ENCODE measurements at places on chromosomes 7 and 10.

- peak; percentile 17 for DNase-seq
These were observed 23.4 kb downstream of the MAD1L1 start for GRCh38 chr7:2209146-2209960.

GRCh38 chr7:98038731-98039130 is 48.7 kb upstream of the OCM2 start:
- no peak for DNase-seq

DNA sequence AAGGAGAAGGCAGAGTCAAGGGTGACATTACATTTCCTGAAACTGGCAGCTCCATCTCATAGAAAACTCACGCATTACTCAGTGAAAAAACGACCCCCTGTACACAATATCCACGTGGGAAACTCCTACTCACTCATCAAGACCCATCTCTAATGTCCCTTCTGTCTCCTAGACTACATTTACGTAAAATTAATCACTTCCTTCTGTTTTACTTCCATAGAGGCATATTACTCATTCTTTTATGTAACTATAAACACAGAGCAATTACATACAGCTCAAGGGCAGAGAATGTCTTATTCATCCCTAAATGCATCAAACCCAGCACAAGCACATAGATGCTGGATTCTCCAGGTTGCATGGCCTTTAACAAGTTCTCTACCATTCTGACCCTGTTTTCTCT is 281.8 kb downstream of the KCNMA1 start:
- DNase-seq: peak; percentile 69

DNA sequence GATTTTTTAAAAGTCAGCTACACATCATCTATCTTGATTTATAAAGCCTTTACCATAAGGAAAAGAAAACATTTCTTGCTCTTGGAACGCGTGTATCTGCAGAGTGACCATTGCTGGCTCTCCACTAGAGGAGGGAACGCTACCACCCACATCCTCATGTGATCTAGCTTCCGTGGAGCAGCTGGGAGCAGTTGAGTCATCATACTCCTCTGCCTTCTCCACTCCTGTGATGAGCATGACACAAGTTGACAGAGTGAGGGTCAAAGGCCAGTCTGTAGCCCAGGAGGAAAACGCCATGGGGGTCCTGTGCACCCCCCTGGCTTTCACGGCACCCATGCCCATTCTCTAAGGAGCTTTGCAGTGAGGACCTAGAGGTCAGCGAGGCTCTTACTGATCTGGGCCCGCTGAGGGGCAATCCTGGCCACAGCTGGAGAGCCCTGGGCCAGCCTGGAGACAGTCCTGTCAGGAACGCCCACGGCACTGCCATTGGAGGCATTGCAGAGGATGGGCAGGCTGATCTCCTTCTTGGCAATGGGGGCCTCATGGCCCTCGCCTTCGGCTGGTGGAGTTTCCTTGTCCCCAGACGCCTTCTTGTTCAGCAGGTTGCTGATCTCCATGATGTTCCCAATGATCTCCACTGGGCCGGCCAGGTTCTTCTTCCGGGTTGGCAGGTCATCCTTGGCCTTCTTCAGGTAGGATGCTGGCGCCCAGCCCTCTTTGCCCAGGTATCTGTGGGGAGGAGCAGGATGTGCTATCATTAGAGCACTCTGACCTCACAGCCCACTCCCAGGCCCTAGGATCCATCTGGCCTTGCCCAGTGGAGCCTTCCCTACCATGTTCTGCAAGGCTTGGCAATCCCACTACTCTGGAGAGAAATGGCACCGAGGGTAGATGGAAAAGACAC is 119.2 kb downstream of the NEURL1 start:
- no peak for DNase-seq

DNA sequence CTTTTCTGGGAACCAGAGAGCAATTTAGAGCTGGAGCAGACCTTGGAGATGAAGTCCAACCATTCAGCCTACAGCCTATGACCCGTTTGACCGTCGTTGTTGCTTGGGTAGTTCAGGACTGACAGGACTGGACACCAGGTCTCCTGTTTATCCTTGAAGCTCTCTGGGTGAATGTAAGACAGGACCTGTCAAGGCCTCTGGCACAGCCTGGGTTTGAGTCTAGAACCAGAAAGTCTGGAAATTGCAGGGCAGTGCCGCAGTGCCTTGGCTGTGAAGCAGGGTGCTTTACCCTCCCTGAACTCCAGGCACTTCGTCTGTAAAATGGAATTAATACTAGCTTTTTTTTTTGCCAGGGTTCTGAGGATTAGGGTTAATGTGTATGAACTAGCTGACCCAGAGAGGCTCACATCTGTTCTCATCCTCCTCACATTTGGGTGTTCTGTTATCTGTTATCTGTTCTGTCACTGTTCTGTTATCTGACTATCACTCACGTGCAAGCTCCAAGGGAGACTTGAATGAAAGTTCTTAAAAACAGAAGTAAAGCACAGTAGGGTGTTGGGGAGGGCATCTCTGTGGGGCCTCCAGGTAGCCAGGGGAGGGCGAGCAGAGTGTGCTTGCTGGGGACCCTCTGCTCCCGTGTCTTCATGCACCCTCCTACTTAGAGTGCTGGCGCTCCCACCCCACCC is 9.9 kb downstream of the BLVRA start:
- DNase-seq: no peak

DNA sequence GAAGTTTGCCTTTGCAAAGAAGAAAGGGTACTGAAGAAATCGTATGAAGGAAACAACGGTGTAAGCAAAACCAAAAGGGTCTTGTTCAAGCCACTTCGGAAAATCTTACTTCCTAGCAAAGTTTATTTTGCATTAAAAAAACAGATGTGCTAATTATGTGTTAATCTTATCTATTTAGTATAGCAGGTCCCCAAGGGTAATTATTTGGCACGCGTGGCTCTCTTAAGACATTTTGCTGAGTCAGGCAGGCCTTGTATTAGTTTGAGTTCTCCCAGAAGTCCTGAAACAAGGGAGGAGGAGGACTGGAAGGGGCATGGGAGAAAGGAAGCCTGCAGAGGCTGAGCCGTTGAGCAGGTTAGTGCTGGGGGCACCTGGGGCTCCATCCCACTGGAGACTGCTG is 44.9 kb downstream of the TMEM178B start:
- no peak for DNase-seq

GRCh38 chr7:27640884-27641574 is 21.7 kb downstream of the HIBADH start:
- peak; percentile 26 for DNase-seq

DNA sequence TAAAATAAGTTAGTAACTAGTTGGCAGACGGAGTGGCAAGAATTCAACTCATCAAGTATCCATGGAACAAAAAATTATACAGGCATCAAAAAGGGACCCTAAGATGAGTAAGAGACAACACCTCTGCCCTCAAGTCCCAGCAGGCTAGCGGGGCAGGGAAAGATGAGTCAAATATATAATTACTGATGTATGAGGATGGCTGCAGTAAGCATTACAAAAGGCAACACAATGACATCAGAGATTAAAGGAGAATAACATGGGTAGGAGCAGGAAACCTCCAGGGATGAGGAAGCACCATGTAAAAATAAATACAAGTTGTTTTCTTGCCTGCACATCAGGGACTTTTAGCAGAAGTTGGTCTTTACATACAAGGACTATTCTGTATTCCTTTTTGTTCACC is 49.4 kb downstream of the SCRN1 start:
- no peak for DNase-seq

DNA sequence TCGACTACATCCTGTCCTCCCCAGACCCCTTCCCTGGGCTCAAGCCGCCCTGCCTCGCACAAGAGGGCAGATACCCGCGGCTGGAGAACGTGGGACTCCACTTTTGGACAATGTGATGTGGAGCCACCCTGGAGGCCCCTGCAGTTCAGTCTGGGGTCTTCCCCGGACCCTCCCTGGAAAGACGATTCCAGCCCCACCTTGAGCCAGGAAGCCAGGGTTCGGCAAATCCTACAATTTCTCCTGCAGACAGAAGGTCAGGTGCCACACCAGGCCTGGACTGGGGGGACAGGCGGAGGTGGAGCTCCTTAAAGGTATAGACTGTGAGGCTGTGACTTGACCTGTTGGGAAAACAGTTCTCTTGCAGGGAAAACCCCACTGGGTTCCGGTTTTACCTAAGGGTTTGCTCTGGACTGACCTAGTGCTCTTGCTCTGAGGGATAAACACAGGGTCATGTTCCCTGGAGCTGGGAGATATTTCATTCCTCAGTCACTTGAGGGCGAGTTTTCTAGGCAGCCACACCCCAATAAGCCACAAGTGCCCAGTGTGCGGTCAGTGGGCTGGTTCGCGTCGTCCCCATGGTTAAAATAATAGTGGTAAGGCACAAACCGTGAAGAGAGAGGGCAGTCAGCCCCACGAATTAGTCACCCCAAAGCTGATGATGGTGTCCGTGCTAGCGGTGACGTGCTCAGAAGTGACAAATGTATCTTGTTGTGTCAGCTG is 1.6 kb downstream of the FOXL3 start:
- DNase-seq: no peak

- DNase-seq: no peak
These were observed 192.6 kb downstream of the CDCA7L start for GRCh38 chr7:21753071-21753470.

DNA sequence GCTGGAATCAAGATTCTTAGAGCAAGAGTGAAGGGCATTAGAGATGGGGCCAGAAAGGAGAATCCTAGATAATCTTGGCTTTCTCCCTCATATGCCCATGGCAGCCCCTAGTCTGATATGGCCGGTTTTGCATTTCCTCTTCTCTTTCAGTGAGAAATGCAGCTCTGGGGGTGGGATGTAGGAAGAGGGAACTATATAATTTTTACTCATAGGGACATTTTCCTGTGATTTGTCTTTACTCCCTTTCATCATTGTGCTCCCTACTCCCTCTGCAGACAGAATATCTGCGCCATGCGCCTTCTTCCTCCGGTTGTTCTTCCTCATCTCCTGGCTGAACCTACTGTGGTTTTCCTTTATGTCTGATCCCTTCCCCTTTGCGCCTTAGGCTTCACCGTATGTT is 16.8 kb upstream of the CHCHD1 start:
- DNase-seq: no peak

- no peak for DNase-seq
These were observed 178.4 kb downstream of the CPEB3 start for GRCh38 chr10:92112462-92112861.

- DNase-seq: no peak
These were observed 6.5 kb upstream of the DENND2A start for GRCh38 chr7:140646931-140647647.

DNA sequence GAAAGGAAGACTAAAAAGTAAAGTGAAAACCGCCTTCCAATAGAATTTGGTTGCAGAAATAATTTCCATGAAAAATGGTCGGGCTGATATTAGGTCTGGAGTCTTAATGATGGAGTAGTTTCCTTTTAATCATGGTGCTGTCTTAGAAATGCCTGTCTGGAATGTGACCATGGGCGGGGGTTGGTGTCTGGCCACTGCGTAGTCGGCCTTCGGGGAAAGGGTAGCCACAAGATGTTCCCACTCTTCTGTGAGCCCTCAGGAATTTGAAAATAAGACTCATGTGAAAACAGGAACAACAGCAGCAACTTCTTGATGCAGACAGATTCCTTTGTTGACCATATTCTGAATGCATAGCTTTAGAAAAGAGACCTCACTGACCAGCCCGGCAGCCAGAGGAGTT is 176.8 kb downstream of the KIAA1217 start:
- no peak for DNase-seq

DNA sequence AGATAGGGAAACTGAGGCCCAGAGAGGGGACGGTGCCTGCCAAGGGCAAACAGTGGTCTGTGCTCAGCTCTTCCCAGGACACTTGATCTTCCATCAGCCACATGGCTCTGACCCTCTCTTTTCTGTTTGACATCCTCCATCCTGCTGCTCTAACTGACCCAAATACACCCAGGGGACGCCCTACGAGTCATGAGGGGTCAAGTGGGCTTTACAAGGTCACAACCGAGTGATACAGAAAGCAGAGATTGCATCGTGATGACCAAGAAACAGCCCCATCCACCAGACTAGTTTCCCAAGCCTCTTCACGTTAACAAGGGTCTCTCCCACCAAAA is 131.2 kb upstream of the UNC5B start:
- DNase-seq: no peak

DNA sequence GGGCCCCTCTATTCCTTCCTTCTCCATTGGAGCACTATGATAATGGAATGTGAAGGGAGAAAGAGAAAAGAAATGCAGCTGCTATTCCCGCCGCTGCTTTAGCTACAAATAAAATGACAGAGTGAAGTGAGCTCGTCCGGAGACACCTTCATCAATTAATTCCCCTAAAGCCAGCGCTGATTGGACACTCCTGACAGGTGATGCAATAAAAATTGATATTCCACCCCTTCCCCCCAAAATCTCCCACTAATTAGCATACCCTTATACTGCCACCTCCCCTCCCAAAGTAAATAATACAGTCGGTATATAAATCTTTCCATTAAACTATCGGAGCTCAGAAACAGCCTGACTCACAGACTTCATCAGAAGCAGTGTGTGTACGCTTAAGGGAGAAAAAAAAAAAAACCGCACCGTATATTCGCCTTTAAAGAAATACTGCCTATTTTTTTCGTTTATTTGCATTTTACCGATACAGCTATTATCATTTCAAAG is 7.3 kb downstream of the SKIDA1 start:
- DNase-seq: no peak

DNA sequence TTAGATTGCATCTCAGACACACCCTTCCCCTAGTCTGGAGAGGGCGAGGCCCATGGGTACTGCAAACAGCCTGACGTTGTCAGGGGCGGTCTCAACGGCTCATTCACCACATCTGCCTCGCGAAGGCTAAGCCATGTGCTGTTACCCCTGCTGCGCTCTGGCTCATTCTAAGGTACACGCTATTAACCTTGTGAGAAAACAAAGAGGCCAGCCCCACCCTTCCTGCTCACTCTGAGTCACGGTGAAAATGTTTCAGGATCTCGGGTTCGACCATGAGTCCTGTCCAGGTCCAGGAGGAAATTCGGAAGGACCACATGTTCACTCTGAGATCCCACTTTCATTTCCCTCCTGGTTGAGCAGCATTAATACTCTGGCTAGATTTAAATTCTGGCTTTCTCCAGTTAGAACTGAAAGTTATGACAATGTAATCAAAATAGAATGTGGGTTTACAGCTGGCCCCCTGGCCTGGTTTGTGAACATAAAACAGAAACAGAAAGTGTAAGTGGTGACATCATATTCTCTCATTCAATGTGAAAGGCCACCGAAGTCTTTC is 55.2 kb downstream of the EGFR start:
- DNase-seq: peak; percentile 96

- no peak for DNase-seq
These were observed 65.0 kb upstream of the ADGRA1 start for GRCh38 chr10:133022776-133023100.

All from SW 1271 (cell line).